ENCODE measurements at places on chromosomes 6 and 20.

GRCh38 chr20:49896204-49896603 lies 19.1 kb downstream of the SPATA2 start:
- DNase-seq: no peak

- no peak for DNase-seq
Observed at GRCh38 chr6:149087898-149088297, 229.6 kb upstream of the TAB2 start.

DNA sequence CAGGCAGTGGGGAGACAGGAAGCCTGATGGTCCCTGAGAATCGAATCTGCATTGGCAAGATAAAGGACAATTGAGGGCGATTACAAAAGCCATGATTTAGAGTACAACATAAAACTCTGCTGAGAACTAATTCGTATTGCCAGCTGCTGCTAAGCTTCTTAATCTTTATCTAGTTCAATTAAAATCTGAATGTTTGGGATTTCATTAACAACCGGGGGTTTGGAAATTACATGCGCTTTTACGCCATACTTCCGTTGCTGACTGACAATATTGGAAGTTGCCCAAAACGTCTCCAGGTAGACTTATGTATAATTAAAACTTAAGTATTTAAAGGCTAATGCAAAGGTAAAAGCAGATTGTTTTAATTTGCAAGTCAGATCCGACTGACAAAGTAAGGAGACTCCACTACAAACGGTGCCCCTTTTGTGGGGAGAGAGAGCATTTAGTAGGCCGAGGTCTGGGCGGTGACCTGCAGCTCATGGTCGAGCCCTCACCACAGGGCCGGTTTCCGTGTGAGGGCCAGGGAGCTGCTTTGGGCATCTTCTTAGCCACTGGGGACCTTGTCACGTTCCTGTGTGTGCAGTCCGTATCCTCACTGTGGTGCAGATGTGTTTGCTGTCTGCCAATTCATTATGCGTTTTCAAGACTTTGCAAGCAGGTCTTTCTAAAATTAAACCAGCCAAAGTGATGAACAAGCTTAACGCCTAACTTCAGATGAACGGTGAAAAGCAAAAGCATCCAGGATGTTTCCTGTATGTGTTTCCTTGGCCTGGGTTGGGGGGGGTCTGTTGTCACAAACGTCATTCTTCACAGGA lies 49.9 kb downstream of the CDH4 start:
- no peak for DNase-seq

GRCh38 chr20:17838921-17839320 lies 129.7 kb downstream of the SNX5 start:
- DNase-seq: no peak

DNA sequence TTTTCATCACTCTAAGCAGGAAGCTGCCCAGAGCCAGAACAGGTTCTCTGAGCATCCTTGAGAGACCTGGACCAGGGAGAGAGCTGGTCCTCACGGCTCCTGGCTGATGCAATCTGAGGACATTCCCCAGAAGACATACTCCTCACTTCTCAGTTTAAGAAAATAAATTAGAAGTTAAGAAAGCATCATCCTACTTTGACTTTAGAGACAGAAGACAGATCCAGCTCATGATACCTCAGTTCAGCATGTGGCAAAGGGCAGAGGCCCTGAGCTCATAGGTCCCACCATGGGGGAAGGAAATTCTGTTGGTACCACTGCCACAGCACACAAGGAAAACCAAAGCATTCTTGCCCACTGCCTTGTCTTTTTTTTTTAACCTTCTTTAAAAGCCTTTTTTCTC lies 378.1 kb upstream of the JARID2 start:
- no peak for DNase-seq
